D721Med (cell line): ENCODE measurements at places on chromosomes 16 and 17.

DNA sequence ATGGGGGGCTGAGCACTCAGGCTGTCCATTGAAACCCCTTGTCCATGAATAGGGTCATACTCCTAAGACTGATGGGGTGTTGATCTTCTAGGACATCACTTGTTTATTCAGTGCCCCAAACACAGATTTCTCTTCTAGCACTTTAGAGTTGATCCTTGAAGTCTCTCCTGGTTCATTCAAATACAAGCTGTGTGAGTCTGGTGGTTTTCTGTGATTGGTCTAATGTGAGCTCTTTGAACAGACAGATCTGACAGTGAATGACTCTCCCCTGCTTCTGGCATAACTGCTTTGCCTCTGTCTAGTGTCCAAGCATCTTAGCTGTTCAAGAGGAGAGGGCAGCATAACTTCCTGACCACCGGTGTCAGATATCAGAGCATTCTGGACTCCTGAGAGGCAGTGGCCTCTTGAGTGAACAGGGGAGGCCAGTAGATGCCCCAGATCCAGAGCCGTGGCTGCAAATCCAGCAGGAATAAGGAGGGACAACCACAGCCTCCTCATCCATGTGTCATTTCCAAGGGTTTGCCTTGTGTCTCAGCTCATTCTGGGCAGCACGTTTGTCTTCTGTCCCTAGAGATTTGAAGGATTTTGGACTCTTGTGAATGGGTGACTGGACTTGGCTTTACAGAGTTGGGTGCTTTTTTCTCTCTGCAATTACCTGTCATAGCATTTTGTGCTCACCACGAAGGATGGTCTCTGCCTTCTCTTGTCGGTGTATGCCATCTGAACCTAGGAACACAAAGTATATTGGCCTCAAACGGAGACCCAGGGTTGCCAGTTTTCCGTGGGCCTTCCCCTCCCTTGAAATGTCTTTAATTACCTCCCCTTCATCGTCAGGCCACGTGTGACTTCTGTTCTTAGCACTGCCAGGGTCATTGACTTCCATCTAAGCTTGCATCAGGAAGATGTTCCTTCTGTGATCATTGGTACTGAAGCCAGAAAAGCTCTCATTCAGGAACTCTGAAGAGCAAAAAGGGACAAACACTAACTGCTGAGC, 13.9 kb upstream of the CLEC18C start:
- peak; percentile 8 for DNase-seq

DNA sequence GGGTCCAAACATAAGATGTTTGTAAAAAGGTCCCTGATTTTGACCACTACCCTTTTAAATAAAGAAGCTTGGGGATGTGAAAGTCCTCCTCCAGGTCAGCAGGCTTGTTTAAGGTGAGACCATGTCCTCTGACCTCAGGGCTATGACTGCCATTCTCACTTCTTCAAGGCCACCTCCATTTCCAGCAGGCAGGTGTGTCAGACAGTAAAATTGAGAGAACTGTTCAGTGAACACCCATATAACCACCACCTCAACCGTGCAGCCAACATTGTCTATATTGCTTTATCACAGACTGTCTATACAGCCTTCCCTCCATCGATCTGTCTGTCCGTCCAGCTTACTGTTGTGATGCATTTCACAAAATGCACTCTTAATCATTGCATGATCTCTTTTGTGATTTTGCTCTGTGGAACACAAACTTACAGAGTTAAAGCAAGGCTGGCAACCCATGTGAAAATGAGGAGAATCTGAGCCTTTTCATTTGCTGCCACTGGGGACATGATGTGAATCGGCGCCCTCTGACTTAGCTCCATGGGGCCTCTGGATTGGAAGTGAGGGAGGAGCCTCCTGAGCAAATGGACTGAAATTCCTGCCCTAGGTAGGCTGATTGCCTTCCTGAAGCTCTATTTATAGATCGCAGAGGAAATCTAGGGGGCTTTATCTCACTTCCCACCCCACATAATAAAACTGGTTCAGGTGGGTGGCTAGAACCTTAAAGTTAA, 53.8 kb downstream of the ZNRF1 start:
- DNase-seq, result no peak

DNA sequence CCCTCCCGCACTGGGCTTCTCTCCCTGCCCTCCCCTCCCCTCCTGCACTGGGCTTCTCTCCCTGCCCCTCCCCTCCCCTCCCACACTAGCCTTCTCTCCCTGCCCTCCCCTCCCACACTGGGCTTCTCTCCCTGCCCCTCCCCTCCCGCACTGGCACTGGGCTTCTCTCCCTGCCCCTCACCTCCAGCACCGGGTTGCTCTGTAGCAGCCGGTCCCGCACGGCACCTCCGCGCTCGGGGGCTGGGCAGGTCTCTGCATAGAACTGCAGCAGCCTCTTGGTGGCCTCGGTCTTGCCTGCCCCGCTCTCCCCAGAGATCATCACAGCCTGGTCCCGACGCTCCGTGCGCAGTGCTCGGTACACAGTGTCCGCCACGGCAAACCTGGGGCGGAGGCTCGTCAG, 9.8 kb downstream of the MYO1C start:
- no peak for DNase-seq

- no peak for DNase-seq
Observed at GRCh38 chr16:15816228-15816627, 40.6 kb downstream of the MYH11 start.

DNA sequence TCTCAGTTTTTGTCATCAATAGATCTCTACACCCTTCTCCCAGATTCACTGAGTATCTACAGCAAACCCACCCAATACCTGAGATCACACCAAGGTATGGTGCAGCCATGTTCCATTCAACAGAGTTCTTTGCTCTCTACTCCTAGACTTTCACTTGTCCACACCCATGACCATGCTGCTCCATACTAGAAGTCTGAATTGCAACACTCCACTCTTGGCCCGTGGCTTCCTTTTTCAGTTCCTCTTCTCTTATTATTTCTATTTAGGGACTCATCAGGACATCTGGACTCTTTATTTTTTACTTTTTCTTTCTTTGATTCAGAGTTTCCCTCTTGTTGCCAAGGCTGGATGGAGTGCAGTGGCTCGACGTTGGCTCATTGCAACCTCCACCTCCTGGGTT, 37.1 kb downstream of the YWHAE start:
- no peak for DNase-seq

DNA sequence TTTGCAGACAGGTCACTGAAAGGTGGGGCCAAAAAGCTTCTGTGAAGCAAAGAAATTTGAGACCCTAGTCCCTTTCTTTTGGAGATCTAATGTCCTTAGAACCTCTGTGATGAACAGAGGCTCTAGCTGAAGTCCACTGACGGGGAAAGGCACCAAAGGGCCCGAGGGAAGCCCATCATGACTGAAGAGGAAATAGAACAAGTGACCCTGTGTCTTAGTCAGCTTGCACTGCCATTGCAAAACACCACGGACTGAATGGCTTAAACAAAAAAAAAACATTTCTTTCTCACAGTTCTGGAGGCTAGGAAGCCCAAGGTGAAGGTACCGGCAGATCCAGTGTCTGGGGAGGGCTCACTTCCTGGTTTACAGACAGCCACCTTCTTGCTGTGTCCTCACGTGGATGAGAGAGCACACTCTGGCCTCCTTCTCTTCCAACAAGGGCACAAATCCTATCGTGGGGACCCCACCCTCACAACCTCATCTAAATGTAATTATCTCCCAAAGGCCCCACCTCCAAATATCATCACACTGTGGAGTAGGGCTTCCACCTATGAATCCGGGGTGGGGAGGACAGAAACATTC, 24.3 kb upstream of the ASGR2 start:
- DNase-seq, result no peak

DNA sequence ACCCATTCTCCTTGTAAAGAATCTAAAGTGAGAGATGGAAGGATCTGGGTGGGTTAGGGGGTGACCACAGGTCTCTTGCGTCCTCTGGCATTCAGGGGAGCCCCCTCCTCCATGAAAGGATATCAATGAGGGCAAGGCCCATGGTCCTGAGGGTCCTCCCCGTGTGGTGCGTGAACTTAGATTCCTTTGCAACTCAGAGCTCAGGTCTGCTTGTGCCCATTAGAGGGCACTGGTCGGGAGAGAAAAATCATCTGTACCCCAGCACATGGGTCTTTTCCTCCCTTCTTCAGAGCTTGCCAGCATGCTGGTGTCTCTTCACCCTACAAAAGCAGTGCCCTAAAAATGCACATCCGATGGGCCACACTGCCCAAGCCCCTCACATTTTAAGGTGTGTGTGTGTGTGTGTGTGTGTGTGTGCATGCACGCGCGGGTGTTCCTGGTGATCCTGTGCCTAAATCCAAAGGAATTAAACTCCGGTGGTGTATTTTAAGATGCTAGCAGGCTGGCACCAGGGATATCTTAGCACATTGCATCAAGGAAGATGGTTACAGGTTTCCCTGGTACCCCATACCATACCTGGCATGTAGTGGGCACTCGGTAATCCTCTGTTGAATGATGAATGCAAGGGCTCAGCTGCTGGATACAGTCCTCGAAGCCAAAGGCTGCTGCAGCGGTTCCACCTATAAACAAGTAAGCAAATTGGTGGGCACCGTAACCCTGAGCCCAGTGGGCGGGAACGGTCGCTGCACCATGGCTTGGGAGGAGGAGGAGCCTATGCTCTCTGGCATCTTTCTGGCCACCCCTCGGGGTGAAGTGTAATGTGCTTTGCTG, 4.7 kb downstream of the C1QTNF1 start:
- no peak for DNase-seq

DNA sequence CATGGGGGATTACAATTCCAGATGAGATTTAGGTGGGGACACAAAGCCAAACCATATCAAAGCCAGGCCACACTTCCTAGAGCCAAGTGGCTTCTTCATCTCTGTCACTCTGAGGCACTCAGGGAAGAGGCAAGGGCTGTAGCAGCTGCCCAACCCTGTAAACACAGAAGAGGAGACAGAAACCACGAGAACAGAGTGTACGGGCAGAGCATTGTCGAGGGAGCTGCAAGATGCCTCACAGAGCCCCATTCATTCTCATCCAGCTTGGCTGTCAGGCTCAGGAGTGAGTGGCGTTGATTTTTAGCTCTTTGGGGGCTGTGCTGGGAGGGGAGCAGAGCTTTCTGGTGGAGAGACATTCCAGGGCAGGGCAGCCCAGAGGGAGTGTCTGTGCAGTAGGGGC, 117.2 kb upstream of the SALL1 start:
- DNase-seq, result no peak

- no peak for DNase-seq
Observed at GRCh38 chr17:57953705-57954396, 1.4 kb downstream of the CUEDC1 start.

GRCh38 chr16:63749276-63749675, 1372.6 kb downstream of the CDH11 start:
- DNase-seq, result no peak

GRCh38 chr17:45640141-45640850, 143.8 kb upstream of the CRHR1 start:
- peak; percentile 45 for DNase-seq

- DNase-seq, result no peak
Observed at GRCh38 chr16:84808826-84809225, 11.0 kb upstream of the CRISPLD2 start.

- no peak for DNase-seq
Observed at GRCh38 chr17:73976147-73976546, 227.3 kb upstream of the RPL38 start.

GRCh38 chr16:84754956-84755672, 55.3 kb downstream of the USP10 start:
- DNase-seq, result no peak

DNA sequence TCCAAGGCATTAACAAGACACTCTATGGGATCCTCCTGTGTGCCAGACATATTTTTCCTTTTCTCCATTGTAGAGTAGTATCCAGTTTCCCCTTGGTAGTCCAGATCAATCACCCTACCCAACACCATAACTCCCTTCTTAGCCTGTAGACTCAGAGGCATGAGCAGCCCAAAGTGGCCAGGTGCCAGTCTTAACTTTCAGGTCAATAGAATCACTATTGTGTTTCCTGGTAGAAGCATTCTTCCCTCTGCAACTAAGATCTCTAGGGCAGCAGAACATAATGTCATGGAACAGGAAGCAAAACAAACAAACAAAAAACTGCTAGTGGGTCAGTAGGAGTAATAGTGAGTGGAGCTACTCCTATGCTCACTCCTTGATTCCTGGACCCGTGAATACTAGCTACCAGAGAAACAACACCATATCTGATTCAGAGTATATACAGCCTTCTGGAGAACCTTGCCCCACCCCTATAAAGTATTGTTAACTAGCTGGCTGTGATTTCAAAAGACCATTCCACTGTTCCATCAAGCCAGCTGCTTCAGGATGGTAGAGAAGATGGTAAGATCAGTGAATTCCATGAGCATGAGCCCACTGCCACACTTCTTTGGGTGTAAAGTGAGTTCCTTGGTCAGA, 11.2 kb upstream of the CLEC19A start:
- no peak for DNase-seq

DNA sequence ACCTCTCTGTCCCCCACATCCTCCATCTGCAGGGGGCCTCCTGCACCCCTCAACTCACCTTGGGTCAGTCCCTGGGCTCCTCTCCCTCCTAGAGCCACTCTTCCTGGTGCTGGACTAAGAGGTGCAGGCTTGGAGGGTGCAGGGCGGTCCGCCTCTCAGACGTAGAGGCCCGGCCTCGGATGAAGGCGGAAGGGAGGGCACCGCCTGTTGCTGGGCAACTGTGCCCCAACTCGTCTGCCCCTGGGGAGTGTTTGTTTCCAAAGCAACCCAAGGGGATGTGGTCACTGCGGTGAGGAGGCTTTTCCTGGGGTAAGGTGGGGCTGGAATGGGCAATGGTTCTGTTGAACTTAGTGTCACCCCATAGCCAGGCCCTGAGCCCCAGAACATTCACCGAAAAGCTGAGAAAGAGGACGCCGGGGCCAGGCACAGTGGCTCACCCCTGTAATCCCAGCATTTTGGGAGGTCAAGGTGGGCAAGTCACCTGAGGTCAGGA, at the start of gene C16orf54:
C16orf54 (minus strand) TSS at position 138 of the 493 bp plus-strand sequence. CDS start 1,039 bp downstream, outside the sequence.
- DNase-seq, result no peak

DNA sequence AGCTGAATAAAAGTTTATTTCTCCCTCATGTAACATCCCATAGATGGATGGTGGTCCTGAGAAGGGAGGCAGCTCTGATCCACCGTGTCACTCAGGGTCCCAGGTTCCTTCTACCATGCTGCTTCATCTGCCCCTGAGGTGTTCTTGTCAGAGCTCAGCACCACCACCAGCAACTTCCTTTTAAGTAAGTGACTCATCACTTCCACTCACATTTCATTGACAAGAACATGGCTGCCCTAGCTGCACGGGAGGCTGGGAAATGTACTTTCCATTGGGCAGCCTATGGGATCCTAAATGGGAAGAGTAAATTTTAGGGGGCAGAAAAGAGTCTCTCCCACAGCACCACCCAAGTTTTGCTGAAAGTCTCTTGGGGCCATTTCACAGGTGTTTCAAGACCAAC, 134.7 kb downstream of the USP31 start:
- no peak for DNase-seq

- DNase-seq, result no peak
Observed at GRCh38 chr16:35753559-35754390, 2294.4 kb downstream of the TP53TG3F start.

DNA sequence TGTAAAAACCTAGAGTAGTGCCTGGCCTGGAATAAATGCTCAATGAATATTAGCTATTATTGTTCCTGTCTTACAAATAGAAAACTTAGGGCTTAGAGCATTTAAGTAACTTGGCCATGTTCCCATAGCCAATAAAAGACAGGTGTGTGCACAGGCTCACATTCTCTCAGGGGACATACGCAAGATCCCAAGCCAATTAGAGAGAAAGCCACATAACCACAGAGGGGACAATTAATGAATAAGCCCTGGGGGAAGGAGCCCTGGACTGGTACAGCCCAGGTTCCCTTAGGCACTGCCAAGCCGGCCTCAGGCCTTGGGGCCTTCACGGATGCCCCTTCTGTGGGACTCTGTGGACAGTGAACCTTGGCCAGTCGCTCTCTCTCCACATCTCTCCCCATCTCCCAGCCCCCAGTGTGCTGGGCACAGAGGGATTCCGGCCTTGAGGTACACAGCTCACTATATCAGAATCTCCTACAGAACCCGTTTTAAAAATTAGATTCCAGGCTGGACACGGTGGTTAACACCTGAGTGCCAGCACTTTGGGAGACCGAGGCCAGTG, 27.3 kb upstream of the ABCC12 start:
- no peak for DNase-seq
